Stimulated activated CD4-positive, alpha-beta T cell treated with anti-CD3 and anti-CD28 coated beads, Interleukin-4, amount 100 ng/mL, for 48 hours (primary cell): ENCODE measurements at places on chromosomes 4 and X.

DNA sequence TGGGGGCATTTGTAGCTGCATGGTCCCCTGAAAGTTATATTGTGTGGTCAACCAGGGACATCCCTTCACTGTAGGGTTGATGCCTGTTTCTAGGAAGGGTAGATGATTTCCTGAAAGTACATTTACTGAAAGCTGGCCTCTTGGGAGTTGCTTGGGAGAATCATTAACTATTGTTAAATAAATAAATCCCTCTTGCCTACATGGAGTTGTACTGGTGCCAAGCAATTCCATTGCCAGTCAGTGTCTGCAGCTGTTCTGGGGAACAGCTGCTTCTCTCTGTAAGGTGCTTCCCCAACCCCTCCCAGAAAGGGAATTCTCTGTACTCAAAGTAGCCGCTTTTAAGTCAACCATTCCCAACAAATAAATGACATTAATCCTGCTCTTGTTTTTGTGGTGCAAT, 51.1 kb downstream of the C4orf51 start:
- DNase-seq = no peak

- no peak for DNase-seq
Observed at GRCh38 chrX:42128020-42128419, 204.7 kb upstream of the CASK start.

DNA sequence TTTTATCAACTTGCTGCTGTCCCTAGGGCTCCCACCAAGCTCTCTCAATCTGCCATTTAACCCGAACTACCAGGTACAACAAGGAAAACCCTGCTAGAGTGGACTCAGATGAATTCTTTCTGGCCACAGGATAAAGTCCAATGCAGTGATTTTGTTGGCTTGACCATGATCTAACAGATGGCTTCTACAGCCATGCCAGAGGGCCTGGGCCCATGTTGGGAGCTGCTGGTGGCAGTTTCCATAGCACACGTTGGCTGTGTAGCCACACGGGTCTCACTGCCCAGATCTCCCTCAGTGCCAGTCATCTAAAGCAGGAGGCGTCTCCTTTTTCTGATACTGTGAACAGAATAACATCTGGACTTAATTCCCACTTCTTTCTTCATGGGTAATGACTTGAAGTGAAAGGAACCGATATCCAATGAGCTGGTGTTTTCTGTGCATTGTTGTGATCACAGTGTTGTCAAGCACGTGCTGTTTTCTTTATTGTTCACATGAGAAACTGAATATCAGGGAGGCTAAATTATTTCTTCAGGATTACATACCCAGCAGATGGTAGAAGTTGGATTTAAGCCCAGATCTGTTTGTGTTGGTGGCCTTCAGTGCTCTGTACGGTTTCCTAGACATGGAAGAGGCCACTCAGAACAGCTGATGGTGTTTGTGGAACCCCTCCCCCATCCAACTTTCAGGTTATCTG, 85.2 kb upstream of the CLCN4 start:
- DNase-seq = no peak

GRCh38 chrX:13371186-13371585, 51.3 kb upstream of the ATXN3L start:
- DNase-seq = no peak

- no peak for DNase-seq
Observed at GRCh38 chr4:6221301-6221850, 21.0 kb upstream of the JAKMIP1 start.

DNA sequence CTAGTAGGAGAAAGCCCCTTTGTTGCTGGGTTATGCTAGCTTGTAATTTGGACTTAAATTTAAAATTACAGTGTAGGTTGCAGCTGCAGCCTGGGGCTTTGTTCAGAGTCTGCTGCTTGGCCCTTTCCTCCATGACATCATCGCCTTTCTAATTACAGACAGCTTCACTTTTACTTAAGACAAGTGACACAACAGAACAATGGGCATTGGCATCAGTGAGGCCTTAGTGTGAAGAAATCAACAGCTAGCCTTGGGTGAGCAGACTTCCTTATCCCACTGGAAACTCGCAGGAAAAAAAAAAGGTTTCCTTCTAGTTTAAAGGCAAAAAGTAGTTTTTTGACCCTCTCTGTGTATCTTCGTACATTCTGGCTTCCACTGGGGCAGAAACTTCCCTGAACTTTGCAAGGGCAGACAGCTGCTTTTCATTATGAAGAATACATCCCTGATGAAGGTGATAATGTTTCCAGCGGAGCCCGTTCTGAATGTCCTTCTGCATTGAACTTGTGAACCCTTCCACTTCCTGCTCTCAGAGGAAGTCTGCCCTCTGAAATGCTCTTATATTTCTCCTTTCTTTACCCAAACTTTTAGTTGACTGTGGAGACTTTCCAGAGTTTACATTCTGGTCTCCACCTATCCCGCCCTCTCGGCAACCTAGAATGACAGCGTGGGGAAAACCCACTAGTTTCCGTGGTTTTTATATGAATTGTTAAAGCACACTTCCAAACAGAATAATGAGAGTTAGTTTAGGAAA, 123.2 kb upstream of the FAM9C start:
- no peak for DNase-seq

DNA sequence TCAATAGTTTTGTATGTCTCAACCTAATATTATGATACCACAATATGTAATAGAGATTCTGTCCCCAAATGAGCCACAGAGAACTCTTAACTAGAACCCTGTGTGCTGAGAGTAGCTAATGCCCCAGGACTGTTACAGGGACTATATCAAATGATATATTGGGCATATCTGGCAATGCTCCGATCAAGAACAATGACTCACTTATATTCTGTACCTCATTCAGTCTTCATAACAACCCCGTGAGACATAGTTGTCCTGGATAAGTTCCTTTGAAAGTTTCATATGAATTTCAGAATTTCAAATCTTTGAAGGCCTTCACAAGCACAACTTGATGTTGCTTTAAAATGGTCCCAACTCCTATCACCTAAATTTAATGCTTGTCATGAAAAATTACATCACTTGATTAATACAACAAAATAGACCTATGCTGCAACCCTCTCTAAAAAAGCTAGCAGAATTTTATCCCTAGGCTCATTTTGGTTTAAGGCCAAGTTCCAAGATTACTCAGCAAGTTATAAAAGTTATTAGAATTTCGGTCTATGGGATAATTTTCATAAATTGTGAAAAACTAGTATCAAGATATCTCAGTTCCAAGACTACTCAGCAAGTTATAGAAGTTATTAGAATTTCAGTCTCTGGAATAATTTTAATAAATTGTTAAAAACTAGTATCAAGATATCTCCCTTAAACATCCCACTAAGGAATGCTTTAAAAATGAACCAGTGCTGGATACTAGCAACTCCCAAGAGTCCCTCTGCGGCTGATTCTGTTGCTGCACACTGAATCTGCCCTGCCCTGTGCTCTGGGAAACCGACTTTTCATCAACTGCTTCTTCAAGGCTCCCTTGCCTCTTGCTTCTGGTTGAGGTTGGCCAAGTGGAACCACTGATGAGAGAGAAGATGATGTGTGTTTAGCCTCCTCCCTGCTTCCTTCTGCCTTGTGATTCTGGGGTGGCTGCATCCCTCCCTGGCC, 6.0 kb upstream of the ANXA3 start:
- DNase-seq = no peak

GRCh38 chr4:164081801-164082200, 587.3 kb downstream of the TMA16 start:
- no peak for DNase-seq

DNA sequence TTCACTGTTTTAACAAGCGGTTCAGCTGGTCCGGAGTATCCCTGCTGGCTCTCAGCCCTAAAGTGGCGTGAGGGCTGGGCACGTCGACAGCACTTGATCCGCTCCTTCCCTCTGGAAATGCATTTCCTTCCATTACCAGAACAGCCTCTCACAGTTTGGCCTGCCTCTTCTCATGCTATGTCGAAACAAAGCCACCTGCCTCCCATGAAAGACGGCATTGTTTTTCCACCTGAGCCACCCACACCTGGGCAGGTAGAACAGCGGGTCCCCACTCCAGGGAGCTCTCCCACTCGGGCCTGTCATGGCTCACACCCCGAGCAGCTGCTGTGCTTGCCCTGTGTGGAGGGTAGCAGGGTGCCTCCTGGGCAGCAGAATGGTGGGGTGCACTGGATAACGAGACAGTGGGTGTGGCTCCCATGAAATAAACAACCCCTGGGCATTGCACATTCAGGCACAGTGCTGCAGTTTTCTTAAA, 86.2 kb downstream of the FHDC1 start:
- DNase-seq = no peak

- no peak for DNase-seq
Observed at GRCh38 chr4:171676555-171677215, 136.5 kb upstream of the GALNTL6 start.

GRCh38 chr4:172573899-172574298, 594.7 kb upstream of the GALNT7 start:
- no peak for DNase-seq

DNA sequence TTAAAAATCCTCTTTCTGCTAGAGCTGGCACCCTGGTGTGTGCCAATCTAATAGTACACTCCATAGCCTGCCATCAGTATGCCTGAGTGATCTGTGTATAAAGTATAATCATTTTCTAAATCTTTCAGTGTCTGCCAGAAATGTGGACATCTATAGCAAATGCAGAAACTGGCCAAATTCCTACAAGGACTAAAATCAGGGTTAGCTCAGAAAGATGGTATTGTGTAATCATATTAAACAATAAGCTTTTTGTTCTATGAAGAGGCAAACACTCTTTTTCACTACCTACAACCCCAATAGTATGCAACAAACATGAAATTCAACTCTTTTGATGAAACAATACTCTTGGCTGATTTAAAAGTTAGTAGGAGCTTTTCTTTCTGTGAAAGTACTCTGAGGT, 7.7 kb upstream of the TXLNG start:
- no peak for DNase-seq

GRCh38 chr4:26985873-26986272, 125.2 kb downstream of the STIM2 start:
- no peak for DNase-seq

- DNase-seq = no peak
Observed at GRCh38 chr4:184099535-184099966, 118.1 kb downstream of the ENPP6 start.

- no peak for DNase-seq
Observed at GRCh38 chr4:98586291-98586961, 72.0 kb downstream of the TSPAN5 start.

GRCh38 chr4:130124066-130124465, 1028.1 kb downstream of the C4orf33 start:
- DNase-seq = no peak

DNA sequence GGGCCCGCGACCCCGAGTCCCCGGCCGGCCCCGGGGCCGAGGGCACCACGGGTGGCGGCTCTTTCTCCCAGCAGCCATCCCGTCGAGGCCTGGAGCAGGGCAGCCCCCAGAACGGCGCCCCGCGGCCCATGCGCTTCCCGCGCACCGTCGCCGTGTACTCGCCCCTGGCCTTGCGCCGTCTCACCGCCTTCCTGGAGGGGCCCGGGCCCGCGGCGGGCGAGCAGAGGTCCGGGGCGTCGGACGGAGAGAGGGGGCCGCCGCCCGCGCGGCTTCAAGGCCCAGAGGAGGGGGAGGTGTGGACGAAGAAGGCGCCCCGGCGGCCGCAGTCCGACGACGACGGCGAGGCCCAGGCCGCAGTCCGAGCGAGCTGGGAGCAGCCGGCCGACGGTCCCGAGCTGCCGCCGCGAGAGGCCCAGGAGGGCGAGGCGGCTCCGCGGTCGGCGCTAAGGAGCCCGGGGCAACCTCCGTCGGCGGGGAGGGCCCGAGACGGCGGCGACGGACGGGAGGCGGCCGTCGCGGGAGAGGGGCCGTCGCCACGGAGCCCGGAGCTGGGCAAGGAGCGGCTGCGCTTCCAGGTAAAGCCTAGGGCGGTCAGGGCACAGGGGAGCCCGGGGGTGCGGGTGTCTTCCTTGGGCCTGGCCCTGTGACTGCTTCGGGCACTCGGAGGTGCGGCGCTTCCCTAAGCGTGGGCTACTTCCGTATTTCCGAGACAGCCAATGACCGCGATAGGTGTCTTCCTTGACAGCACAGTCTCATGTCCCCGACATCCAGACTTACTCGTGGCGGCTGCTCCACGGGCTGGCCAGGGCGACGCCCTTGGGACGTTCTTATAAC, 845 bp downstream of the ZAR1 start:
- no peak for DNase-seq

DNA sequence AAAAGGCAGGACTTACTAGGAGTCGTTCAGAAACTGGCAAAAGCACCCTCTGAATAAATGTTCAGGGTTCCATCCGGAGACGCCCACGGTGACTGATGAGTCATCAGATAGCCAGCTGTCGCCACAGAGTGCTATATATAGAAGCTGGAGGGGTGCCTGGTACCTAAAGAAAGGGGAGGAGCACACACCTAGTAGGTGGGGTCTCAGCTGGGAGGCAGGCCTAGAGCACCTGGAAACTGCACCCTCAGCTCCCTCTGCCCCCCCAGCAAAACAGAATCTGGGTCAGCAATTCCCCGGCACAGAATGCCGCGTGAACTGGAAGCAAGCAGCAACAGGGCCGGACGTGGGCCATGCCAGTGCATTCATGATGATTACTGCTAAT, 242.0 kb downstream of the BCOR start:
- peak; percentile 64 for DNase-seq

DNA sequence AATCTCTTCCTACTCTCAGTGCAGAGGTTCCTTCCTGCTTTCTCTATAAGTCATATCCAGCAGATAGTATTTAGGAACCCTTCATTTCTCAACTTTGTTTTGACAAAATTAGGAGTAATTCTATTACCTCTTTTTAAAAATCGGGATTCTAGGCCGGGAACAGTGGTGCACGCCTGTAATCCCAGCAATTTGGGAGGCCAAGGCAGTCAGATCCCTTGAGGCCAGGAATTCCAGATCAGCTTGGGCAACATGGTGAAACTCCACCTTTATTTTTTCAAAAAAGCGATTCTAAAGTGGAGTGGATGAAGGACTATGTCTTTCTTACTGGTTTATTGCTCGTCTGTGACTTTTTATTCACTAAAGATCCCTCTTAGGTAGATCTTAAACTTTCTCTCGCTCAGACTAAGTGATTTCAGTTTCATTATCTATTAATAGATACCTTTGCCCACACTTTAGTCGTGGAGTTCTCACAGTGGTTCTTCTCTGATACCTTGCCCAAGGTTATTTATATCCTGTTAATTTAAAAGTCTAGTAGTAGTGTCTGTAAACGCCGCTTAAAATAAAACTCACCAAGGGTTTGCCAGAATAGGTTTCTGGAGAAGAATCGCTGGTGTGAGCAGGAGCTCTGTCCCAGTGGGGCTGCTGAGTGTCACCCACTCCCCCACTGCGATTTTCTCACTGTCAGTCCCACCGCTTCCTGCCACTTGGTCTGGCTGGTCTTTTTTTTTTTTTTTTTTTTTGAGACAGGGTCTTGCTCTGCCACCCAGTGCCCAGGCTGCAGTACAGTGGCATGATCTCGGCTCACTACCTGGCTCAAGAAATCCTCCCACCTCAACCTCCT, 27.0 kb upstream of the TMEM131L start:
- no peak for DNase-seq

DNA sequence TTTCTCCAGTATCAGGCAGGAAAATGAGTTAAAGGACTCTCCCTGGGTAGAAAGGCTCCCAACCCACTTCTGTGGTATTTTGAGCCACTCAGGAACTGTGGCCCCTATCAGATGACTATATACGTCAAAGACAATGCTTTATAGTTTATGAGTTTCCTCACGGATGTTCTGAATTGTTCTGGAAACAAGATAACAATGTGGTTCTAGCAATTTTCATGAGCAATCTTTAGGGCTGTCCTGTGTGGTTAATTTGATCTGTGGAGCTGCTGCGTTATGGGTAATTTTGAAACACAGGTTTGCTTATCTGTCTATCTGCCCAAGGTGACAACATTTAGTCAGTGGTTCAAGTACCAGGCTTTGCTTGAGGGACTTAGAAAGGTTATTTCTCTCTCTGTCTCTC, 46.7 kb upstream of the IL2 start:
- DNase-seq = no peak

- no peak for DNase-seq
Observed at GRCh38 chr4:95548738-95549245, at the start of gene UNC5C. Gene UNC5C (minus strand): TSS chr4:95548973.

- DNase-seq = no peak
Observed at GRCh38 chr4:16686195-16686594, 212.2 kb downstream of the LDB2 start.
